ENCODE measurements at places on chromosomes 12 and 14.

GRCh38 chr12:53225635-53226424 is 6.2 kb downstream of the RARG start:
- H3K4me3 ChIP-seq, result no peak overlapping the region
- H3K27ac ChIP-seq, result peak overlapping the region; percentile 5
- H3K36me3 ChIP-seq, result no peaks in the 10 kb centered on the region
- H3K27me3 ChIP-seq, result no peaks in the 10 kb centered on the region
- peak; percentile 37 for DNase-seq
- no peaks in the 10 kb centered on the region for H3K4me1 ChIP-seq

GRCh38 chr12:91923864-91924263 is 221.8 kb downstream of the BTG1 start:
- no peak overlapping the region for H3K27ac ChIP-seq
- H3K4me3 ChIP-seq, result no peak overlapping the region
- DNase-seq, result peak; percentile 38
- H3K4me1 ChIP-seq, result no peaks in the 10 kb centered on the region

DNA sequence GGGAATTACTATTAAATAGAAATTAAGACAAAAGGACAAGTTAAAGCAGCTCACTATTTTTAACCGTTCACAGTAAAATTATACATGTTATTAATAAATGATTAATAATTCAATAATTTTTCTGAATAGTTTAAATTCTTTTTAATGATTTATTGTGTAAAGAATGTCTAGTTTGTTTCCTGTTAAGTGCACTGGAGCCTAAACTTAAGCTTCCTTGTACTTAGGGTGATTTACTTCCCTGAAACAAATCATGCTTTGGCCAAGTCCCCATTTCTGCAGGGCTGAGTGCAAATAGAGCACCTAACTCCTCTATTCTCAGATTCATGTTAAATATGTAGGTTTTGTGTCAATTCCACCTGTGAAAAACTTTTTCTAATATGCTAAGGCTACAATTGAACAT is 188.9 kb upstream of the PDZRN4 start:
- DNase-seq, result no peak
- no peak overlapping the region for H3K27ac ChIP-seq
- H3K4me1 ChIP-seq, result no peaks in the 10 kb centered on the region
- H3K27me3 ChIP-seq, result no peaks in the 10 kb centered on the region

- no peak overlapping the region for H3K27ac ChIP-seq
- no peak for DNase-seq
- H3K4me3 ChIP-seq, result no peak overlapping the region
- no peaks in the 10 kb centered on the region for H3K27me3 ChIP-seq
- no peaks in the 10 kb centered on the region for H3K36me3 ChIP-seq
Observed at GRCh38 chr12:93245543-93245942, 132.2 kb upstream of the NUDT4 start.

DNA sequence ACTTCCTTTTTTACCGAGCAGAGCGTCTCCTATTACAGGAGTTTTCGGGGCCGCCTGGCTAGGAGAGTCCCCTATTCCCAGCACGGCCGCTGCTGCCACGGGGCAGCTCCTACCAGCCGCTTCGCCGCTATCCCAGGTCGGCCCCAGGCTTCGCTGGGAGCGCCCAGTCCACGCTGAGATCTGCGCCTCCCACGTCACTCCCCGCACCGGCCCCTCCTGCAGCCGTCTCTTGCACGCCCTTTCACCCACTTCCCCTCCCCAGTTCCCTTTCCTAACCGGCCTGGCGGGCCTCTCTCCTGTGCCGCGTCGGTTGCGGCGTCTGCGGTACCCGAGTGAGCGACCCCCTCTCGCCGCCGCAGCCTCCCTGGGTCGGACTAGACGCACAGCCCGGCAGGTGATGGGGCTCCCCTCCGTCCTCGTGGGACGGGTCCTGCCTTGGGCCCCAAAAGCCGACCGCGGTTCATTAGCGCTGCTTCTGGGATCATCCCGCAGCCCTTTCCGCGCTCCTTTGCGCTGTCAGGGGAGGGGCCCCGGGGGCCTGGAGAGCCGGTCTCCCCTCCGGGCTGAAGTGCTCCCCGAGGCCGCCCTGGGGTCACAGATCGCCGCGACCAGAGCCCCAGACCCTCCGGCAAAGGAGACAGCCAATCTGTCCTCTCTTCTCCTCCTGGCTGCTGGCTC is 1318.4 kb downstream of the TMEM121 start:
- no peaks in the 10 kb centered on the region for H3K36me3 ChIP-seq
- no peaks in the 10 kb centered on the region for H3K4me1 ChIP-seq
- peak overlapping the region; percentile 2 for H3K4me3 ChIP-seq
- no peak overlapping the region for H3K27ac ChIP-seq

GRCh38 chr12:5013266-5013730 is 30.4 kb upstream of the KCNA5 start:
- no peaks in the 10 kb centered on the region for H3K36me3 ChIP-seq
- no peaks in the 10 kb centered on the region for H3K27me3 ChIP-seq
- no peak for DNase-seq
- no peak overlapping the region for H3K27ac ChIP-seq

Measured in aorta (tissue), 5 donors.